ENCODE measurements at places on chromosomes 2 and 18. TPM values are rescaled to one million over a fixed set of nuclear protein-coding genes. Genes with fewer than 3 reads are reported as not detected.

DNA sequence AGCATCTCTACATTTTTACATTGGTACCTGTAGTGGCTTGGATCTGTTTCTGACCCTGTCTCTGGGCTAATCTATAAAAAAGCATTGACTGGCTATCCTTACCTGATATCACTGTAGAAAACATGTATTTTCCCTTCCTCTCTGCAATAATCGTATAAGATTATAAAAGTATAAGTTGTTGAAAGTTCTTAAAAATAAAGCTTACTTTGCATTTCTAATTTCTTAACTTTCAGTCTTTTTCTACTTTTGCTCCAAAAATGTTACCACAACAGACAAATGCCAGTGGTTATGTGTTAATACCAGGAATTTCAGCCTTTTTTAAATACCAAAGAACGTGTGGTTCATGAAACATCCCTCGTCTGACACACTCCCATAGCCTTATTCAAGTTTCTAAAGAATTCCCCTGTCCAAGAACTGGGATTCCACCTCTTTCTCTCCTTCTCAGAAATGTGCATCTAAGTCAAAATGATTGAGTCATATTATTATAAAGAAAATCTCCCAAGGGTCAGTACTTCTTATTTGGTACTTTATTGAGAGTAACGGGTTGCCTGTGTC lies 28.5 kb upstream of the ACKR3 start:
- no peak for DNase-seq
- H3K27ac ChIP-seq = no peak overlapping the region
- H3K4me3 ChIP-seq = no peak overlapping the region

DNA sequence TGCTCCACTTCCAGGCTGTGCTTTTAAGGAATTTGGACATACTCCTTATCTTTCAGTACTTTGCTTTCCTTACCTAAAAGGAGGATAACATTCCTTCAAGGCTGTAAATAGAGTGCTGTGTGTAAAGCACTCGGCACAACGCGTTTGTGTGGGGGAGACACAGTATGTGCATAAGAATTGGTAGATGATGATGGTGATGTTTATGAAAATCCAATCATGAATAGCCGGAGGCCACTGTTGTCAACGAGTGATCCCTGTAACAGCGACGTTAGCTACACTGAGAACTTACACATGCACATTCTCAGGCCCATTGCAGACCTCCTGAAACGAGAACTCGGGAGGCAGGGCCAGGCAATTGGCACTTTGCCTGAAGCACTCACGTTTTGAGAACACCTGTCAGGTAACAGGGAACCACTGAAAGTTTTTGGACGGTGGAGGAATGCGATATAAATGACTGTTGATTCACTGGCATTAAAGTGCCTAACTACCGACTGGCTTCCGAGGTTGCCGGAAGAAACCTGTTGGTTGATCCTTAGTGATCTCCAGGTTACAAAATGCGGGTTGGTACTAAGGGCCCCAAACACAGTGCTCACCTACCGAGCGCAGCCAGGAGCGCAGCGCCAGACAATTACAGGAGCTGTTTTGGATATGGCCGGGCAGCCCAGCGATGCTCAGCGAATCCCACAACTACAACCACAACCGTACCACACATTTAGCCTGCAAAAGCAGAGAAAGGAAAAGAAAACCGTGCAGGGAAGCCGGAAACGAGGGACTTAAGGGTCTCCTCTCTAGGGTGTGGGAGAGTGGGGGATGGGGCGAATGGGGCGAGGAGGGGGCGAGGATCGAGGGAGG lies 1.0 kb upstream of the MAP4K4 start:
- peak; percentile 63 for DNase-seq
- H3K4me3 ChIP-seq = peak overlapping the region; percentile 85
- H3K27me3 ChIP-seq = no peaks in the 10 kb centered on the region
- H3K4me1 ChIP-seq = peaks cover 1% of the 10 kb centered on the region
- peak overlapping the region; percentile 100 for H3K27ac ChIP-seq
- H3K36me3 ChIP-seq = no peaks in the 10 kb centered on the region

DNA sequence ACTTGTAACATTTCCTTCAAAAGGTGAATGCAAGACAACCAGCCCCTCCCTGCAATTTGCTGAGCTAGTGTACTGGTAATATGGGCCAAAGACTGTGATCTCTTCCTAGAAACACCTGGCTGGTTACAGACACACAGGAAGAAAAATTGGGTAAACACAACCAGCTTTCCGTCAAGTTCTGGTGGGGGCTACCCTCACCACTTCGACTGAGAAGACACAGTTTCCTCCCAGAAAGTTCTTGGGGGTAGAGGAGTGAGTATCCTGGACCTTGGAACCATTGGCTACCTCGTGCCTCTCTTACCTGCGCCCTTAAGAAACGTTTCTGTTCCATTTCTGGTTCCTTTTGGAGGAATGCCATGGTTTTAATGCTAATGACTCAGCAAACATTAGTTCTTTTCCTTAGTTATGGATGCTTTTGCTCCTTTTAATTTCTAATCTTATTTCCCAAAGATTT lies 120.9 kb upstream of the DLX2 start:
- H3K4me1 ChIP-seq = no peaks in the 10 kb centered on the region
- no peaks in the 10 kb centered on the region for H3K27me3 ChIP-seq
- H3K27ac ChIP-seq = no peak overlapping the region
- H3K36me3 ChIP-seq = no peaks in the 10 kb centered on the region
- H3K4me3 ChIP-seq = no peak overlapping the region
- DNase-seq = no peak

- H3K4me3 ChIP-seq = no peak overlapping the region
- H3K4me1 ChIP-seq = no peaks in the 10 kb centered on the region
- H3K36me3 ChIP-seq = no peaks in the 10 kb centered on the region
- no peak overlapping the region for H3K27ac ChIP-seq
These were observed 529.1 kb upstream of the CDH7 start for GRCh38 chr18:65221736-65222135.

DNA sequence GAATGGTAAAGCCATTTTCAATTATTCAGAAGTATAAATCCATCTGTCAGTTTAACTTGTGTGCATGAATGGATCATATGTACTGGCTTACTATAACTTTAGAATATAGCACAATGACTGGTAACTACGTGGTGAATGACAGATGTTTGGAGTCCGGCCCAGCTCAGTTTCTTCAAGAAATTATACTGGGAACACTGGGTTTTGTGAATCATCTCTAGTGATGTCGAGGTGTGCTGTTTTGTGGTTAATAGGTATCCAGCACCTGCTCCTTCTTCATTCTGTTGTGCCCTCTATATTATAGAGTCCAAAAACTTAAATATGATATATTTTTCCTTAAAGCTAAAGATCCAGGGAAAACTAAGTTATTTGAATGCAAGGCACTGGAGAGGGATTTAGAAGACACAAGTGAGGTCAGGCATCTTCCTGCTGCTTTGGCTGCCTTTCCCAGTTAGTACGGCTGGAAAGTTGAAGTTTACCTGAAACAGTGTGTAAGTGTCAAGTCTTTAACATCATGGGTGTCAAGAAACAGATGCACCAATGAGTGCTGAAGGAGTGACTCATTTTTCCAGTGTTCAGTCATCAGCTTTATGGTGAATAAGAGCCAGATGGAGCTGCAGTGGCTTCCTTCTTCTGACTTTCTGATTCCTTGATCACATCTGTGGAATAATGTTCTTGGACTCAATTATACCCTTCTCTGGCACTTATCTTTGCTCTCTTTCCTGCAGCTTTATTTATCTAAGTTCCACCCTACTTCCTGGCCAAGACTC lies 1079.5 kb upstream of the CELF4 start:
- no peaks in the 10 kb centered on the region for H3K27me3 ChIP-seq
- DNase-seq = no peak
- no peak overlapping the region for H3K4me3 ChIP-seq

DNA sequence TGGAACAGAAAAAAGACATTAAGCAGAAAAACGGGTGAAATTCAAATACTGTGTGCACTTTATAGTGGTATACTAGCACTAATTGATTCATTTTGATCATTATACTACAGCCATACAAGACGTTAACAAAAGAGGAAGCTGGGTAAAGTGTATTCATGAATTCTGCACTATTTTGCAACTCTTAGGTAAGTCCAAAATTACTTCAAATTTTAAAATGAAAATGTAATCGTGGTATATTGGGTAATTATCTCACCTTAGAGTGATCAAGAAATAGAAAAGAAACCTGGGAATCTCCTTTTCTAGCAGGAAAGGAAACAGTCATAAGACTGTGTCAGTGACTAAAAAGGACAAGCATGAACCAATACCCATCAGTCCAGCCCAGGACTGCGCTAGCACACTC lies 5.4 kb downstream of the TGFBRAP1 start:
- H3K4me1 ChIP-seq = peaks cover 6% of the 10 kb centered on the region
- DNase-seq = no peak
- H3K36me3 ChIP-seq = no peaks in the 10 kb centered on the region
- H3K4me3 ChIP-seq = no peak overlapping the region
- H3K27me3 ChIP-seq = no peaks in the 10 kb centered on the region

DNA sequence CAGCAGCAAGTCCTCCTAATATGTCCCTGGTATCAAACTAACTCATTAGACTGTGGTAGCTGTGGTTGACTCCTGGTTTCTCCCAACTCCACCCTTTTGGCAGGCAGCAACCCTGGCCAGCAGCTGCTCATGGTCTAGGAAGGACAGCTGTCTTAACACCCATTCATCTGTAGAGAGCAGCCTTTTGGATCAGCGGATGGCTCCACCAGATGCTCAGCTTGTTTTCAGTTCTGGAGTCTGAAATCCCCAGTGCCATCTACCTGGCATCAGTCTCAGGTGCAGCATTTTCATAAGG lies 100.5 kb downstream of the SPOPL start:
- H3K4me3 ChIP-seq = no peak overlapping the region
- DNase-seq = no peak
- no peaks in the 10 kb centered on the region for H3K4me1 ChIP-seq
- no peak overlapping the region for H3K27ac ChIP-seq
- H3K36me3 ChIP-seq = no peaks in the 10 kb centered on the region
- H3K27me3 ChIP-seq = no peaks in the 10 kb centered on the region

GRCh38 chr18:77906103-77906892 lies 656.6 kb downstream of the GALR1 start:
- H3K4me1 ChIP-seq = no peaks in the 10 kb centered on the region
- H3K27ac ChIP-seq = no peak overlapping the region
- no peak for DNase-seq
- H3K36me3 ChIP-seq = no peaks in the 10 kb centered on the region

DNA sequence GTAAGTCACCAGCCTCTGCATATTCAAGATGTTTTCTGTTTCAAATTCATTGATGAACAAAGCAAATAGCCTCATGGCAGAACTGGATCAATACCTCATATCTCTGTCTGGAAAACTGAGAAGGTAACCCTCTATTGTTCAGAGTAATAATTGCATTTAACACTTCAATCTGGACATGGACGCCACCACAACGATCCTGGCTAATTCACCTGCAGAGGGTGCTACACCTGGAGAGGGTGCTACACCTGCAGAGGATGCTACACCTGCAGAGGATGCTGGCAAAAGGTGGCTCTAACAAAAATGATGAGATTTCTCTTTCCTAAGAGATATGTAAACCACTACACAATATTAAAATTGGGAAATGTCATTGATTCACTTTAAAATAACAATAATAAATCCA lies 183.1 kb upstream of the HNRNPA3 start:
- H3K27me3 ChIP-seq = no peaks in the 10 kb centered on the region
- H3K27ac ChIP-seq = no peak overlapping the region
- DNase-seq = no peak
- H3K4me3 ChIP-seq = no peak overlapping the region

- no peak overlapping the region for H3K27ac ChIP-seq
- no peaks in the 10 kb centered on the region for H3K4me1 ChIP-seq
- no peak overlapping the region for H3K4me3 ChIP-seq
- no peak for DNase-seq
These were observed 61.6 kb upstream of the ATP8B1 start for GRCh38 chr18:57864615-57865121.

GRCh38 chr2:66110608-66111007 lies 324.3 kb upstream of the MEIS1 start:
- DNase-seq = no peak
- H3K27ac ChIP-seq = no peak overlapping the region
- peaks cover 11% of the 10 kb centered on the region for H3K4me1 ChIP-seq
- H3K4me3 ChIP-seq = no peak overlapping the region
- no peaks in the 10 kb centered on the region for H3K36me3 ChIP-seq

DNA sequence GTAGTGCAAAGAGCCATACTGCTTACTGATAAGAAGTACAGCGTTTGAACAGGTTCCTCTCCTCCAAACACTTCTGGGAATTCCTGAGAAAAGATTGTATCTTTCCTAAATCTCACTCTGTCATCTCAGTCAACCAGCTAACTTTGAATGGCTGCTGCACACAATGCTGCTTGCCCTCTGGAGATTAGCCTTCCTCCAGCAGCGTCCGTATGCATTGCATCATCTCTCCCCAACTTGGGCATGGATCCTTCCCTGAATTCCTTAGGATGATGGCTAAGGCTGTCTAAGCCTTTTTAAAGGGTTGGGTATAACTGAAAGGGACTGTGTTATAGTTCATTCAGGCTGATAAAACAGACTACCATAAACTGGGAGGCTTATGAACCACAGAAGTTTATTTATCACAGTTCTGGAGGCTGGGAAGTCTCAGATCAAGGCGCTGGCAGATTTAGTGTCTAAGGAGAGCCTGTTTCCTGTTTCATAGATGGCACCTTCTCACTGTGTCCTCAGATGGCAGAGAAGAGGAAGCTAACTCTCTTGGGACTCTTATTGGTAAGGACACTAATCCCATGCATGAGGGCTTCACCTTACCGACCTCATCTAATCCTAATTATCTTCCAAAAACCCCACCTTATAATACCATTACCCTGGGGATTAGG lies 105.3 kb downstream of the PAX3 start:
- no peaks in the 10 kb centered on the region for H3K27me3 ChIP-seq
- no peaks in the 10 kb centered on the region for H3K36me3 ChIP-seq
- H3K4me1 ChIP-seq = no peaks in the 10 kb centered on the region
- no peak overlapping the region for H3K4me3 ChIP-seq

DNA sequence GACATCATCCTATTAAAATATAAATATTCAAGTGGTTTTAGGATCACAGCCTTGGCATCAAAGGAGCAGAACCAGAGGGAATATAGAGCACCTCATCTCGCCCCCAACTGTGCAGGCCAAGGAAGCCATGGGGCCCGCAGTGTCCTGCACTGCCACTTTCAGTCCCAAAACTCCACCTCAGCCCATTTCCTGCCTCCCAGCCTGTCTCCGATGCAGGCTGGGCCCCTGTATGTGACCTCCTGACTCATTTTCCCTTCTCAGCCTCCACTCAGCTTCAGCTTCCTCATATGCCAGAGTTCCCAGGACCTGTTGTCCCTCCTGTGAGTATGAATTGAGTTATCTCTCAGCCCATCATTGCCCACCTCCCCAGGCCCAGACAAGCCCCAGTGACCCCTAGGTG lies 72.9 kb upstream of the GLI2 start:
- H3K36me3 ChIP-seq = no peaks in the 10 kb centered on the region
- no peak overlapping the region for H3K27ac ChIP-seq
- peaks cover 6% of the 10 kb centered on the region for H3K27me3 ChIP-seq
- H3K4me1 ChIP-seq = peaks cover 16% of the 10 kb centered on the region
- no peak overlapping the region for H3K4me3 ChIP-seq
- DNase-seq = no peak

CRYBA2 gene
- not detected for total RNA-seq

FAM110C gene
- total RNA-seq = 3.0 TPM

IL1R1 gene
- 163 TPM for total RNA-seq

ZBTB7C gene
- total RNA-seq = 10.9 TPM

INHBB gene
- total RNA-seq = 7.8 TPM

GPR17 gene
- 0.40 TPM for total RNA-seq

UCN gene
- 0.34 TPM for total RNA-seq

CHMP1B gene
- 56.2 TPM for total RNA-seq

IL1RL1 gene
- total RNA-seq = 93.2 TPM

ANKRD30BL gene
- total RNA-seq = not detected

GRHL1 gene
- 5.4 TPM for total RNA-seq

FEV gene
- total RNA-seq = not detected
